NCI-H1417 (cell line): ENCODE measurements at places on chromosomes 2 and 18.
A peak's percentile ranks its signal among the peaks of the same experiment; 100 is the strongest.

GRCh38 chr2:12005886-12006681 is 259.7 kb downstream of the LPIN1 start:
- DNase-seq, result no peak

GRCh38 chr2:161625996-161626395 is 1.8 kb downstream of the SLC4A10 start:
- DNase-seq, result no peak

GRCh38 chr2:150465703-150466569 is 21.5 kb downstream of the RND3 start:
- DNase-seq, result no peak

GRCh38 chr2:154142480-154142879 is 270.8 kb downstream of the GALNT13 start:
- DNase-seq, result peak; percentile 34

DNA sequence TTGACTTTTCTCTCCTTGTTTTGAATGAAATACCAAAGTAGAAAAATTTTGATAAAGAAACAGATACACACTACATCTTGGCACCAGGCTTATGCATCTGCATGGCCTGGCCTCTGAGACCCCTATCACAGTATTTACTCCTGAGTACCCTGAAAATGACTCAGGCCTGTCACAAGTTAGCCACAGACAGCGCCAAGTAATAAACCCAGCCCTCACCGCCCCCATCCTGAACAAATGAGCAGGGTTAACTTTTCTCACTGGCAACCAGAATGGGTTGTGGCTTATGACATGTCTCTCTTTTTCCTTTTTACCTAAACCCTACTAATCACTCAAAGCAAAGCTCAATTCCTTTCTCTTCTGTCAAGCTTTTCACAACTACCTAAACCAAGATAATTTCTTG is 35.3 kb downstream of the SPRED2 start:
- DNase-seq, result no peak

DNA sequence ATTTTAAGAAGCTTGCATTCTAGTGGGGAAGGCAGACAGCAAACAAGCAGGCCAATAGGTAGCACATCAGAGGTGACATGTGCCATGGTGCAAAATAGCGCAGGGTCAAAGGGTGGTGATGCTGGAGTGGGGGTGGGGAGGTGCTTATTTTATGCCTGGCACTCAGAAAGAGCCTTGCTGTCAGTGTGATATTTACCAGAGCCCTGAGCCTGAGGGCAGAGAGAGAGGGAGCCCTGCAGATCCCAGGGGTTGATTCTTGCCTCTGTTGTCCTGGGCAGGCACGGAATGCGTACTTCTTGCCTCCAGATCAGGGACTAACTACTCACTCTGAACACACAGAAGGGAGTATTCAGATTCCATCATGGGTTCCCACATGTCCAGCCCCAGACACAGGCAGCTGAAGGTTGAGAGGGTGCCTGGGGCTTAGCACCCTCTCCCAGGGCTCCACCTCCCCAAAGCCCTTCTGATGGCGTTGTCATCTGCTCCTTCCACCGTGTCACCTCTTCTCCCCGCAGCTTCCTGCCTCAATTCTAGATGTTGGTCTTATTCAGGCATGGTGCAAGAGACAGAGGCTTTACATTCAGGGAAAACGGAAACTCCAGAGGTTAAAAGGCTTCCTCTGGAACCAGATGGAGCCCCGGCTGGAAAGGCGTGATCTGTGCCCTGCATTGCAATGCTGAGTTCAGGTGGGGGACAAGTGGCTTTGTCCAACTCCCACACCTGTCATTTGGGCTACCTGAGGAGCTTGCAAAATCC is 252.3 kb downstream of the HAUS1 start:
- no peak for DNase-seq

DNA sequence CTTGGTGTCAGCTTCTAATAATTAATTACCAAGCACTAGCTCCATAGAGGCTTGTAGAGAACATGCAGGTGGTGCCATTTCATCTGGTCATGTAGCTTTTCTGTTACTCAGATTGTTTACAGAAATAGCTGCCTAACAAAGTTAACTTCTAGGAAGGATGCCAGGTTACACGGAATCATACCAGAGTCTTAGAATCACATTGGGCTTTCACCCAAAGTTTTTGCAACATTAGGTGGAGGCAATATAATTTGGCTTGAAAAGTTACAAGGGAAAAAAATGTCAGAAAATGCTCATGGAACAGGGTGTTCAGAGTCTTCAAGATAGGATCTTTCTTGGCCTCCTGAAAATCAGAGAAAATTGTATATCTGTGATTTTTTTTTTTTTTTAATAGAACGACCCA is 135.6 kb downstream of the ARHGAP15 start:
- no peak for DNase-seq

DNA sequence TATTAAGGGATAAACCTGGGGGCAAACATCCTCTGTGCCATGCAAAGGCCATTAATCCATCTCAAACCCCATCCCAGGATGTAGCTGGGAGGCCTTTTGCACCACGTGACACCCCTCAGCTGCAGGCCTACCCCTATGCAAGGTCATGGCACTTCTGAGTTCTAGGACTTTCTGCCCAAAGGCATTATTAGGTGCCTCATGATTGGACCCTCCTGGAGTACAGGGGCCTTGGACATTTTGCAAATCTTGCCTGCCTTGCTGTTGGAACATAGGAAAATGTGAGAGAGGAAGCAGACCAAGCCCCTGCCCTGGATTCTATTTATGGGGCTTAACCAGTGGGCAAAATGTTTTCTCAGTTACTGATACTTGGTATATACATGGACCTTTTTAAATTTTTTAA is 44.2 kb upstream of the NFU1 start:
- no peak for DNase-seq

GRCh38 chr2:231290321-231291015 is 92.0 kb downstream of the ARMC9 start:
- no peak for DNase-seq

DNA sequence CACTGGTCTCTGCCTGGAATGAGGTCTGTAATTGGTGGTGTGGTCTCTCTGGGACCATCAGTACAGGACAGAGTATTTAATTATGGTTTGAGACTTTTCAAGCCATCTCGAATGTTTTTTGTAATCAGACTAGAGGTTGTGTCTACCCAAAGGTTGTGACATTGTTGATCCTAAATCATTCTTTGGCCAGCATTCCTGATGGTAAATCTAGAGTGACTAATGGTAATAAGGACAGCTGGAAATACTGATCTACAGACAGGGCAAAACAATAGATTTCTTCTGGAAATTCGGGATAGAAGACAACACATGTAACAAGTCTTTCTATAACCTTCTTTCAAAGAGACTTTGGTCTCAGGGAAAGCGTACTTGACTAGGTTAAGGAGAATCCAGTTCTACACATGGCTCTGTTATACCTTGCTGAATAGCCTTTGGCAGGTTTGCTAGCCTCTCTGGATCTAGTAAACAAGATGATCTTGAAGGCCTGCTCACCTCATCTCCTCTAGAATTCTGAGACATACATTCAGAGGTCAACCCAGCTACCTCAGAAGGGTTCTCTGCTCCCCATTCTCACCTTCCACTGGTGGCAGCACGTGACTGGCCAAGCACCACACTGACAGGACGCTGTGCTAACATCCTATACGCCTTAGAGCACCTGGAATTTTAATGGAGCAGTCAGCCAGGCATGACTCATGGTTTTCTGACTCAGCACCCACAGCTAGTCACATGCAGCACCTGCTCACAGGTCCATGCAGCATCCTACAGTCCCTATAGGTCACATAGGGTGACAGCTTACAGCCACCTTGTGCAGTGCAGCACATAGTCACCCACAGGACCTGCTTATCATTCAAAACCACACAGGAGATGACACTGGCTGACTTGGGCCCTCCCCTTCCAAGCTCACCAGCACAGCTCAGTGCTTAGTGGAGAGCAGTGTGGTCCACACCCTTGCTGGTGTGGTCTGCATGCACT is 12.2 kb downstream of the PLB1 start:
- DNase-seq, result peak; percentile 66

DNA sequence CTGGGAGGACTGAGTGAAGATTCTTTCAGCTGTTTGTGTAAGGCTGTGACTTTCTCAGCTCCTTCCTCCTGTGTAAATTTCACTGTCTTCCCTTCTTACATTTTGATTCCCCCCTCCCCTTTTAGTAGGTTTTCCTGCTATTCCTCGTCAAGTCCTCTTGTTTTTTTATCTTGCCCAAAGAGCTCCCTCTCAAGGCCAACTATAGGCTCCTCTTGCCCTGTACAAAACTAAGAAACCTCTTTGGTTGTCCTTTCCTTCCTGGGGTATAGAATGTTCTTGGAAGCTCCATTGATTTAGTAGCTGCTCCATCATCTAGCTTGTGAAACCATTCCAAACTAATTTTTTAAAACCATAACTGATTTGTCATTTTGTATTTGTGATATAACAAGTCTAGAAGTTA is 7.3 kb downstream of the CCDC121 start:
- DNase-seq, result no peak

DNA sequence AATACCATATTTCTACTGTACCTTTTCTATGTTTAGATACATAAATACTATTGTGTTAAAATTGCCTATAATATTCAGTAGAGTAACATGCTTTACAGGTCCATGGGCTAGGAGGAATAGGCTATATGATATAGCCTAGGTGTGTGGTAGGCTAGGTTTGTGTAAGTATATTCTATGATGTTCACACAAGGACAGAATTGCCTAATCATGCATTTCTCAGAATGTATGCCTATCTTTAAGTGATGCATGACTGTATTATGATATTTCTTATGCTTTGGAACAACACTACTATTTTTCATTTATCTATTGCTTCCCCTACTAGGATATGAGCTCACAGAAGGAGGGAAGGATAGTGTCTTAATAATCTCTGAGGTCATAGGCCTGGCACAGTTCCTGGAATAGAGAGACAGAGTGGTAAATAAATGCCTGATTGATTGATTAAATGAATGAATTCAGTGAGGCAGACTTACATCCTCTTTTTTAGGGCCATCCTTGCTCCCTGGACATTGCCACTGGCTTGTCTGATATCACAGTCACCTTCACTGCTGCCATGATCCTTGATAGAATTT is 121.0 kb downstream of the MYO3B start:
- no peak for DNase-seq

GRCh38 chr2:215659650-215660049 is 223.8 kb upstream of the FN1 start:
- DNase-seq, result no peak

GRCh38 chr2:201151127-201151981 is 31.6 kb upstream of the CASP10 start:
- DNase-seq, result no peak

- DNase-seq, result no peak
These were observed 22.8 kb upstream of the ZNF385B start for GRCh38 chr2:179884193-179884592.

DNA sequence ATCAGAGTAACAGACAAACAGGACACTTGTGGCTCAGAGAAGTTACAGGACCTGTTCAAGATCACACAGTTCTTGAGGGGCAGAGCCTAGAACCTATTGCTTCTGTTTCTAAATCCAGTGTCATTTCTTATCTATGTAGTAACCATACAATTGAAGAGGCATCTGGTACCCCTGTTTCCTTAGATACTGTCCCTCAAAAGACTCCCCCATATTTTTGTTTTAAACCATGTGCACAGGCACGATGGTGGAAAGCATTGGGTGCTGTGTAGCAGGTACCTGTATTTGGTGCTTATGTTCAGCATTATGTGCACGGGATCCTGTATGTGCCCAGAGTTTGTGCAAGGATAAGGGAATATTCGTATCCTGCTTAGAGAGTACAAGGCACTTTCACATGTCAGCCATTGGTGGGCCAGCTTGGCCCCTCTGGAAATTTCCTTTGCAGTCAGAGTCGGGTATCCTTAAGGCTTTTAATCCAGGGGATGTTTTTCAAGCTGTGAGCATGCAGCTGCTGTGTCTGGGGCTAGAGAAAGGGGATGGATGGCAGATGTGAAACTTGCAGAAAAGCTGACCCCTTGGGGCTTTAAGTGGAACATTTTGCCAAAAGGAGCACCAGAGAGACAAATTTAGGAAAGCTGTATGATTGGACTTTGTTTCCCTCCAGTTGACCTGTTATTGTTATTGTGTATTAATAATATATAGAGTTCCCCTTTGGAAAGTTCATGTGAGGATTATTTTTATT is 2.1 kb downstream of the LBH start:
- DNase-seq, result peak; percentile 30
